ENCODE measurements at places on chromosomes 13 and 19. TPM values are rescaled to one million over a fixed set of nuclear protein-coding genes. Genes with fewer than 3 reads are reported as not detected.

ZNF208 gene
- 27.6 TPM for total RNA-seq

CARD8 gene
- 45.4 TPM for total RNA-seq

CBY2 gene
- 115 TPM for total RNA-seq

TMEM238 gene
- total RNA-seq: 6.4 TPM

NLRP4 gene
- 15.4 TPM for total RNA-seq

PTH2 gene
- total RNA-seq: not detected

GRCh38 chr13:73782450-73783449 lies 351.5 kb downstream of the KLF12 start:
- H3K27ac ChIP-seq: no peak overlapping the region
- no peaks in the 10 kb centered on the region for H3K27me3 ChIP-seq
- no peaks in the 10 kb centered on the region for H3K36me3 ChIP-seq
- DNase-seq: no peak
- no peaks in the 10 kb centered on the region for H3K4me1 ChIP-seq

- H3K36me3 ChIP-seq: no peaks in the 10 kb centered on the region
- DNase-seq: no peak
- no peaks in the 10 kb centered on the region for H3K4me1 ChIP-seq
- H3K4me3 ChIP-seq: no peak overlapping the region
These were observed 918 bp downstream of the TMEM190 start for GRCh38 chr19:55377356-55378131.

DNA sequence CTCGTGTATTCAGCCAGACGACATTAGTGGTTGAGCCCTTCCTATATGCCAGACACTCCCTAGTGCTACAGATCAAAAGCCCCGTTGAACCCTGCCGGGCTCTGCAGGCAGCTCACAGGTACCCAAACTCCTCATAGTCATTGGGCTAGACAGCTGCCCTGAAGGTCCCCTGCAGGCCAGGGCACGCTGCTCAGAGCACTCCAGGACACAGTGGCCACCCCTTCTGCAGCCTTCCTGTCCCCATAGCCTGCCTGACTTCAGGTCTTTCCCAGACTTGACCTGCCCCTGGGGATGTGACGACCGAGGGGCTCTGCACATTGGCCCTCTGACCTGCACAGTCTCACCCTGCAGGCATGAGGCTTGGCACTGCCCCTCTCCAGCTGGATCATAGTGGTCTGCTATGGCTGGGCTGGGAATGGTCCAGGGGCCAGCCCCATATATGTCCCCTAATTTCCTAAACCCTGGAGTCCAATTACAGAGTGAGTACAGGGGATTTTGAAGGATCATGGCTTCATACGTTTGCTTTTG lies 64.2 kb upstream of the UBAC2 start:
- no peak overlapping the region for H3K4me3 ChIP-seq
- H3K27me3 ChIP-seq: no peaks in the 10 kb centered on the region
- no peaks in the 10 kb centered on the region for H3K36me3 ChIP-seq
- H3K4me1 ChIP-seq: no peaks in the 10 kb centered on the region

- H3K4me1 ChIP-seq: no peaks in the 10 kb centered on the region
- no peaks in the 10 kb centered on the region for H3K27me3 ChIP-seq
- H3K27ac ChIP-seq: no peak overlapping the region
These were observed 270.9 kb upstream of the NBEA start for GRCh38 chr13:34671137-34671536.

DNA sequence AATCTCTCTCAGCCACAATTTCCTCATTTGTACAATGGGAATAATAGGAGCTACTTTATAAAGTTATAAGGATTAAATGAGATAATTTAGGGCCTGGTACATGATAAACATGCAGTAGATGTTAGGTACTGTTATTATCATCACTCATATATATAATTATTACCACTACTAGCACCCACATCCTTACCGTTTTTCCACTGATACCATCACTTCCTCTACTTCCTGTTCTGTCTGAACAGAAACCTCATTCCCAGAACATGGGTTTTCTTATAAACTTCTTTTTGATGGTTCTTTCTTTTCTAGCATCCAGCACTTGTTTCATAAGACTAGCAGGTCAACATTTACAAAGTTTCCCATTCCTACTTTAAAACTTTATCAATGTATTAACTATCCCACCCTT lies 6.3 kb downstream of the CDADC1 start:
- H3K27ac ChIP-seq: no peak overlapping the region
- H3K4me3 ChIP-seq: no peak overlapping the region

- DNase-seq: peak; percentile 60
- H3K4me1 ChIP-seq: no peaks in the 10 kb centered on the region
- H3K36me3 ChIP-seq: no peaks in the 10 kb centered on the region
- H3K27ac ChIP-seq: no peak overlapping the region
- H3K4me3 ChIP-seq: no peak overlapping the region
These were observed 7.6 kb downstream of the ZNF737 start for GRCh38 chr19:20558011-20558410.

DNA sequence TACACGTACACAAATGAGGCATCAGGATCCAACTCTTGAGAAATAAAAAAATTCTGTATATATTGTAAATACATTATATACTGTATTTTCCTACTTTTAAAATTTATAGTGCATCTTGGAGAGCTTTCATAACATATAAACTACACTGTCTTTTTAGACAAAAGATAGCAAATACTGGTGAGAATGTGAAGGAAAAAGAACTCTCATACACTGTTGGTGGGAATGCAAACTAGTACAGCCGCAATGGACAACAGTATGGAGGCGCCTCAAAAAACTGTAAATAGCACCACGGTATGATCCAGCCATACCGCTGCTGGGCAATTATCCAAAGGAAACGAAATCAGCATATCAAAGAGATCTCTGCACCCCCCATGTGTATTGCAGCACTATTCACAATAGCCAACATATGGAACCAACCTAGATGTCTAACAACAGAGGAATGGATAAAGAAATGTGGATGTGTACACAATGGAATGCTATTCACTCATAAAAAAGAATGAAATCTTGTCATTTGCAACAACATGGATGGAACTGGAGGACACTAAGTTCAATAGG lies 292.4 kb downstream of the EFNB2 start:
- no peak overlapping the region for H3K27ac ChIP-seq
- H3K27me3 ChIP-seq: no peaks in the 10 kb centered on the region
- no peak for DNase-seq
- H3K4me3 ChIP-seq: no peak overlapping the region

DNA sequence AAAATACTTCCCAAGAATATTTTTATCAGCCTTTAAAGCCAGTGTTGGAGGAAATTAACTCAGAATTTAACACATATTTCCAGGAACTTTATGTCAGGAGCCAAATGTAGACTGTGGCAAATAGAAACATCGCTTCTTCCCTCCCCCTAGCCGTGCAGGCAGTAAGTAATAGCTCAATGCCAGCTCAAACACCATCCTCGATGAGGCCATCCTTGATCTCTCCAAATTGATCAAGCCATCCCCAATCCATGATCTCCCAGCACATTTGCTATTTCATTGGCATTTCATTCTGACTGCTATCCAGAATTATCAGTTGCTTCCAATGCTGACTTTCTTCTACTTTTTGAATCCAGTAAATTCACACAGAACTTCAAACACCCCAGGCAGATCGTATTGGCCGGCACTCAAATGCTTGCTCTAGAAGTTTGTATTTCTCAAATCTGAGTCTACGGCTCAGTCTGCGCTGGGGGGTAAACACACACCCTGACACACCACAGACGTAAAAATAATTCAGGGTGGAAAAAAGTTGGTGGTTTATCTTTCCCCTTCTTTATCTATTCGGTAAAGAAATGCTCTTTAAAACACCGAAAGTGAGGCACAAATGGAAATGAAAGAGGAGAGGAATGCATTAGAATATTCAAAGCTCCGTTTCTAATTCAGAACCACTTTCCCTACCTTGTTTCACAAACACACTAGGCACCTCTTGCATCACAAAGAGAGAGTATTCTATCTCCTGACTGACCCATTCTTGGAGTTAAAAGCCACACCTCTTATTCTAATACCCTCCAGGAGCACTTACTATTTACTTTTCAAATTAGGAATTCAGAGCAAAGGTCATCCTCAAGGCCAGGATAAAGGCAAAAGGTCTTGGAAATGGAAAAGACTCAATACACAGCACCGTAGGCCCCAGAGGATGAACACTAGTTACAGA lies 991 bp downstream of the OBI1 start:
- peaks cover 14% of the 10 kb centered on the region for H3K4me1 ChIP-seq
- peak overlapping the region; percentile 63 for H3K27ac ChIP-seq
- peak overlapping the region; percentile 78 for H3K4me3 ChIP-seq
- DNase-seq: no peak

- no peak for DNase-seq
- H3K4me3 ChIP-seq: no peak overlapping the region
- H3K27ac ChIP-seq: no peak overlapping the region
- H3K27me3 ChIP-seq: no peaks in the 10 kb centered on the region
- H3K4me1 ChIP-seq: no peaks in the 10 kb centered on the region
These were observed 604.0 kb upstream of the SLITRK6 start for GRCh38 chr13:86403181-86403580.

DNA sequence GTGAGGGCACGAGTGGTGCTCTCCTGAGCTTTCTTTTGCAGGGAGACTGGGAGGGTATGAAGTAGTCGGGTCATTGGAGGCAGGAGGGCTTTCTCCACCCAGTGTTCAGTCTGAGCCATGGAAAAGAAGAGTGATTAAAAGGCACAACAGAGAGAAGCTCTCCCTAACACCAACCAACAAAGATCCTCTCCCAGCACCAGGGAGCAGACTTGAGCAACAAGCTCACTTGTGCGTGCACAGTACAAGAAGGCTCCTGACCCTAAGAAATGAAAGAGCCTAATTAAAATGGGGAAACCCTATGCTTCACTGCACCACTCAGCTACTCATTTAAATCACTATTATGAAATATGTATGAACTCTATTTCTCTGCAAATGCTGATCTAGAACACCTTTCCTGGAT lies 276.3 kb upstream of the SOX21 start:
- no peak overlapping the region for H3K4me3 ChIP-seq
- DNase-seq: no peak
- H3K27me3 ChIP-seq: no peaks in the 10 kb centered on the region
- no peak overlapping the region for H3K27ac ChIP-seq

DNA sequence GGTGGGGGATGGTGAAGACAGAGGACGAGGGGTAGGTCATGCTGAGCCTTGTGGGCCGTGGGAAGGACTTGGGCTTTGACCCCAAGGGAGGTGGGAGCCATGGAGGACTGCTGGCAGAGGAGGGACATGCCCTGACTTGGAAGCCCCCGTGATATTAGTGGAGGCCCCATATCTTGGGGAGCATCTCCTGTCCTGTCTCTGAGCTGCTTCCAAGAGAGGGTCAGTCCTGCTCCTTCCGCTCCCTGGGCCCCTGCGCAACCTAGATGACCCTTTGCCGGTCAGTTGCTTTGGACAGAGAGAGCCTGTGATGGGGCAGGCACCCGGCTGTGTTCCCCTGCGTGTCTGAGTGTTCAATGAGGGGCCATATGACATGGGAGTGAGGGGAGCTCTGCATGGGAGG lies 5.2 kb downstream of the TLE6 start:
- H3K27me3 ChIP-seq: no peaks in the 10 kb centered on the region
- peaks cover 20% of the 10 kb centered on the region for H3K4me1 ChIP-seq
- H3K36me3 ChIP-seq: no peaks in the 10 kb centered on the region

DNA sequence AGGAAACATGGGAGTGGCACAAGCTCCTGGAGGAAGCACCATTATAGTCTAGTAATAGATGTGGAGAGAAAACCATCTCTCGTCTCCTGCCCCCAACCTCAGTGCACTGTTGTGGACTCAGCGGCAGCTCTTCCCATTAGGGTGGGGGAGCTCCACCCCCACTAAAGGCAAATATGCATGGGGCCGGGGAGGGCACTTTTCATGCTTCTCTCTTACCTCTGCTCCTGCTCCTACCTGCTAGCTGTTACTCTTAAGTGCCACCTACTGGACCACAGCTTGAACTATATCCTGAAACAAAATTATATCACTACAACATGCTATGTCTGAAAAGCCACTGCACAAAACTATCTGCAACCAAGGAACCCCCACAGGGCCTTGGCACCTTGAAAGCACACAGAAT lies 112.6 kb upstream of the DACH1 start:
- no peak overlapping the region for H3K27ac ChIP-seq
- DNase-seq: no peak
- H3K4me1 ChIP-seq: no peaks in the 10 kb centered on the region
- no peaks in the 10 kb centered on the region for H3K36me3 ChIP-seq
- no peak overlapping the region for H3K4me3 ChIP-seq

GRCh38 chr13:65112531-65112941 lies 2117.6 kb downstream of the PCDH9 start:
- H3K4me1 ChIP-seq: no peaks in the 10 kb centered on the region
- H3K4me3 ChIP-seq: no peak overlapping the region
- no peak overlapping the region for H3K27ac ChIP-seq
- no peaks in the 10 kb centered on the region for H3K27me3 ChIP-seq

GRCh38 chr13:111280681-111281585 lies 39.5 kb upstream of the TEX29 start:
- no peak for DNase-seq
- H3K36me3 ChIP-seq: no peaks in the 10 kb centered on the region
- peaks cover 5% of the 10 kb centered on the region for H3K4me1 ChIP-seq

DNA sequence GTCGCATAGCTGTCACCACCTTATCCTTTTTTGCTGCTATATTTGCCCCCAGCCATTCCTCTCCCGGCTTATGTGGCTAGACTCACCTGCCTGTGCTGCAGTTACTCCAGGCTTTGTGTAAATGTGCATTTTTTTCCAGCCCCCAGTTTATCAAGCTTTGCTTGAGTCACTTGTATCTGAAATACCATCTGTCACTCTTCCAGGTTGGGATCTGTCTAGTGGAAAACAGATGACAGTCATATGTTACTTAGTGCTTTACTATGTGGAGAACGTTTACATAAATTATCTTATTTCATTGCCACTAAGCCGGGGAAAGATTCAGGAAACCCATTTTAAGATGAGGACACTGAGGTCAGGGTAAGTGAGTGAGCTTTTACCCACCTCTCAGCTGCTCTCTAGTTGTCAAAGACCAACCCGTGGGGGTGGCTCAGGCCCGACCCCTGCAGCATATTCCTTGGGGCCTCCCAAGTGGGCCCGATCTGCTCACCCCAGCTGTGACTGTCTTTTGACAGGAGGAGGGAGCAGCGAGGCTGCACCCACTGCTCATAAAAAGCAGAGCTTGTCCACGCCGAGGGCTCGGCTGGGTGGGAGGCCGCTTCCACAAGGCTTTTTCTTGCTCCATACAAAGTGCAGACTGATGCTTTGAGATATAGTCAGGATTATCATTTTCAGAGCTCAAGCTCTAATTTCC lies 7.2 kb downstream of the GJB2 start:
- no peaks in the 10 kb centered on the region for H3K4me1 ChIP-seq
- no peak overlapping the region for H3K27ac ChIP-seq
- no peak for DNase-seq
- H3K4me3 ChIP-seq: no peak overlapping the region

DNA sequence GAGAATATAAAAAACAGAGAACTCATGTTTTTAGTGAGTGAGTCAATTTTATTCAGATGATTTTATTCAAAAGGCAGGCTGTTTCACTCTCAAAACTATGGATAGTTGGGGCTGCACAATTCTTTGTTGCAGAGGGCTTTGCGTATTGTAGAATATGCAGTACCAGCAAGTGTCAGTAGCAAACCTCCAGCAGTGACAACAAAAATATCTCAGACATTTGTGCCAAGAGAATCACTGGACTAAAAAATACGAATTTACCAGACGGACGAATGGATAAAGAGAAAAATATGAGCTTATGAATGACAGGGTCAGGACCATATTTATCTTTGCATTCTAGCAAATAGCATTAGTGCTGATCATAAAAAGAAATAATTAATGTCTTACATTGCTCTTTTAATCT lies 359.1 kb downstream of the FGF14 start:
- no peak overlapping the region for H3K4me3 ChIP-seq
- no peaks in the 10 kb centered on the region for H3K4me1 ChIP-seq
- H3K27ac ChIP-seq: no peak overlapping the region
- DNase-seq: no peak
- H3K27me3 ChIP-seq: no peaks in the 10 kb centered on the region
- no peaks in the 10 kb centered on the region for H3K36me3 ChIP-seq

- H3K4me1 ChIP-seq: peaks cover 22% of the 10 kb centered on the region
- no peak for DNase-seq
- H3K27ac ChIP-seq: peak overlapping the region; percentile 36
- no peaks in the 10 kb centered on the region for H3K36me3 ChIP-seq
- H3K4me3 ChIP-seq: no peak overlapping the region
These were observed 30.7 kb downstream of the NFIX start for GRCh38 chr19:13025819-13026456.
